ENCODE measurements at places on chromosomes 1 and 21. TPM values are rescaled to one million over a fixed set of nuclear protein-coding genes. Genes with fewer than 3 reads are reported as not detected.

GRCh38 chr1:209076688-209077087 lies 506.8 kb upstream of the CAMK1G start:
- no peak overlapping the region for H3K4me3 ChIP-seq
- H3K27me3 ChIP-seq = no peaks in the 10 kb centered on the region
- H3K27ac ChIP-seq = no peak overlapping the region
- no peaks in the 10 kb centered on the region for H3K36me3 ChIP-seq

- no peak overlapping the region for H3K4me3 ChIP-seq
- no peak for DNase-seq
- H3K27me3 ChIP-seq = no peaks in the 10 kb centered on the region
- H3K4me1 ChIP-seq = peaks cover 1% of the 10 kb centered on the region
- no peaks in the 10 kb centered on the region for H3K36me3 ChIP-seq
Measured at GRCh38 chr1:37399830-37400464, 74.4 kb upstream of the ZC3H12A start.

GRCh38 chr1:68795956-68796355 lies 299.1 kb upstream of the DEPDC1 start:
- H3K4me3 ChIP-seq = no peak overlapping the region
- no peaks in the 10 kb centered on the region for H3K36me3 ChIP-seq
- no peaks in the 10 kb centered on the region for H3K27me3 ChIP-seq
- no peak for DNase-seq

- H3K27ac ChIP-seq = no peak overlapping the region
- no peaks in the 10 kb centered on the region for H3K27me3 ChIP-seq
- no peaks in the 10 kb centered on the region for H3K36me3 ChIP-seq
- DNase-seq = no peak
- no peak overlapping the region for H3K4me3 ChIP-seq
Measured at GRCh38 chr1:205133287-205133686, 11.5 kb upstream of the RBBP5 start.

DNA sequence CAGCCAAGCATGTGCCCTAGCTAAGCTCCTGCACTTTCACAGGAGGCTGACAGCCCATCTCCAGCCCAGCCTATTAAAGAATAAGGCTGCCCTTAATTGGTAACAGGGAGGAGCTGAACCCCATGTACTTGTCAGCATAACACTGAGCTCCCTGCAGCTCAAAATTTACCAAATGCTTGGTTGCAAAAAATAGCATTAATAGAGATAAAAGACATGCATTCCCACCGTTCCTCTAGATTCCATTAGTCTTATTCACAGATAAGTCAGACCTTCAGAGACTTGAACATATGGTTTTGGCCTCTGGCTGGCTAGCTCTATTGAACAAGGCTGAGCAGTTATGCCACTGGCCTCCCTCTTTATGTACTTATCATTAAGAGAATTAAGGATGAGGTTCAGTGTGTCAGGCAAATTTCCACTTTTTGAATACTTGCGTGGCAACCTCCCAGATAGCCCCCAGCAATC lies 29.2 kb downstream of the OLFML3 start:
- peaks cover 67% of the 10 kb centered on the region for H3K27me3 ChIP-seq
- no peaks in the 10 kb centered on the region for H3K36me3 ChIP-seq
- no peaks in the 10 kb centered on the region for H3K4me1 ChIP-seq
- DNase-seq = no peak
- H3K4me3 ChIP-seq = no peak overlapping the region
- no peak overlapping the region for H3K27ac ChIP-seq

- H3K27me3 ChIP-seq = peaks cover 4% of the 10 kb centered on the region
- H3K36me3 ChIP-seq = no peaks in the 10 kb centered on the region
- no peak overlapping the region for H3K27ac ChIP-seq
- H3K4me3 ChIP-seq = no peak overlapping the region
Measured at GRCh38 chr1:48498096-48498791, 26.2 kb upstream of the SPATA6 start.

- peak overlapping the region; percentile 44 for H3K27ac ChIP-seq
- DNase-seq = no peak
- no peak overlapping the region for H3K4me3 ChIP-seq
Measured at GRCh38 chr21:44306936-44307704, 7.3 kb downstream of the PFKL start.

DNA sequence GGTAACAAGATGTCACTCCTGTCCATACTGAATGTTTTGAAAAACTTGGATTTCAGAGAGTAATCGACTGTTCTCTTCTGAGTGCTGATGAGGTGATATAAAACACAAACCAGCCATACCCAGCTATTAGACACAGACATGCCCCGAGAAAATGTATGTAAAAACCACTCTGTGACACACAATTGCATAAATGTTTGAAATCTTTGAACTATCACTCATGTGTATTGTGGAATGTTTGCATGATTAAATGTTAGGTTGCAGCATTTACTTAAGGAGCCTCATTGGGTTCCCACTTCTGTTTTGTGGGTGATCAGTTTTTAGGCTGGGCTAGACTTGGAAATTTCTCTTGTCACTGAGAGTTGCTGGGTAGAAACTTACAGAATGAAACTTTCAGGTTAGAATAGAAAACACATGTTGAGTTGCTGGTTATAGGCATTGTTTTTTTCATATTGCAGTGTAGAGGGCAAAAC lies 270.4 kb upstream of the B3GALT2 start:
- H3K36me3 ChIP-seq = no peaks in the 10 kb centered on the region
- peaks cover 8% of the 10 kb centered on the region for H3K4me1 ChIP-seq
- H3K27me3 ChIP-seq = no peaks in the 10 kb centered on the region
- H3K4me3 ChIP-seq = no peak overlapping the region

- no peaks in the 10 kb centered on the region for H3K4me1 ChIP-seq
- H3K36me3 ChIP-seq = no peaks in the 10 kb centered on the region
- no peak for DNase-seq
- H3K27ac ChIP-seq = no peak overlapping the region
- H3K4me3 ChIP-seq = no peak overlapping the region
Measured at GRCh38 chr21:36513430-36513829, 33.5 kb upstream of the CLDN14 start.

DNA sequence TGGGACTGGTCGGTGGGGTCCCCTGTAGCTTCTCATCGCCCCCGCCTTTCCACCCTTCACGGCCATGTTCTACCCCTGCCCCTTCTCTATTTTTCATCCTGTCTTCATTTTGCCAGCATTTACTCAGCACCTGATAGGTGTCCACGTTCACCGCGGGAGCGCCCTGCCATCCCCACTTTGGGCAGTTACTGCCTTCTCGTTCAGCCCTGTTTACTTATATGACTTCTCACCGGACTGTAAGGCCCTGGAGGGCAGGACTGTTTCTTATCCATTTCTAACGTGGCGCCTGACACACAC lies 380 bp downstream of the MFN2 start:
- no peak for DNase-seq
- H3K27ac ChIP-seq = peak overlapping the region; percentile 54
- no peaks in the 10 kb centered on the region for H3K27me3 ChIP-seq
- peaks cover 33% of the 10 kb centered on the region for H3K36me3 ChIP-seq
- peak overlapping the region; percentile 91 for H3K4me3 ChIP-seq
- no peaks in the 10 kb centered on the region for H3K4me1 ChIP-seq

HCN3 gene
- total RNA-seq = 9.8 TPM

PLCH2 gene
- not detected for total RNA-seq

All from endodermal cell (in vitro differentiated cells).